ENCODE measurements at places on chromosomes 7 and 10.

DNA sequence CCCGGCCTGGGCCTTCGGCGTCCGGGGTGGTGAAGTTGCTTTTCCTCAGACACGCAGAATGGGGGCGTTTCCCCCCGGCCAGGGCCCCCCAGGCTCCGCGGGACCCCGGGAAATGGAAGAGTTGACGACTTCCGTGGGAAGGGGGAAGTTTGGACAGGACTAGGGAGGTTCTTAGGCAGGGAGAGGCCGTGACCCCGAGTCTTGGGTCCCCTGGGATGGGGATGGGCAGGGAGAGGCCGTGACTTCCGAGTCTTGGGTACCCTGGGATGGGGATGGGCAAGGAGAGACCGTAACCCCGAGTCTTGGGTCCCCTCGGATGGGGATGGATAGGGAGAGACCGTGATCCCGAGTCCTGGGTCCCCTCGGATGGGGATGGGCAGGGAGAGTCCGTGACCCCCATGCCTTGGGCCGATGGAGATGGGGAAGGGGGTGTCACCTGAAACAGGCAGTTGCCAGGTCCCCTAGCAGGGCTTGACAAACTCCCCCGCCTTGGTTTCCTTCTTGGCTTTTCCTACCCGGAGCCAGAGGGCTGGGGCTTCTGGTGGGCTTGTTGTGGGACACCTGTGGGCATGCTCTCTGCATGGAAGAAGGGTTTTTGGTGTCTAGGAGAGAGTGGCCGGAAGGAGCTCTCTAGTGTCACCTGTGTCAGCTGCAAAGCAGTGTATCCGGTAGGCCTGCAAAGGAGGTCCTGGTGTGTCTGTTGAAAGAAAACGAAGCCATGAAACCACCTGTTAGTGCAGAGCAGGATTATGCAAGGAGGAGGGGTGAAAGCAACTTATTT is 1.1 kb downstream of the TRRAP start:
- DNase-seq = peak; percentile 76

GRCh38 chr10:93121311-93121710 is 47.6 kb downstream of the CYP26A1 start:
- no peak for DNase-seq

DNA sequence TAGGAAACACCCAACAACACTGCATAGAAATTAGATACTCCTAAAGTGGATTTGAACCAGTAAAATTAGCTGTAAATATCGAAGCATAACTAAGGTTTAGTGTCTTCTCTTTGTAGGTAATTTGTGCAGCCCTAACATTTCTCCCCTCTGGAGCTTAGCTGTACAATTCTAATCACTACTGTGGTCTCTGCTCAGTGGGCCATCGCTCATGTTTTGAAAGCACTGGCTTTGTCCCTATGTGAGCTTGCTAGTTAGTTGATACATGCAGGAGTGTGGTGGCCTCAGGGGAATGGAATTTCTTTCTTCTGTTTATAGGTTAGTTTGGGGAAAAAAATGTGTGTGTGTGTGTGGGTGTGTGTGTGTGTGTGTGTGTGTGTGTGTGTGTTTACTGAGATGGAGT is 373.1 kb downstream of the DPP6 start:
- no peak for DNase-seq

GRCh38 chr7:31665546-31665945 is 21.5 kb upstream of the PPP1R17 start:
- DNase-seq = no peak

- no peak for DNase-seq
These were observed 405.7 kb downstream of the INHBA start for GRCh38 chr7:41297166-41297565.

- DNase-seq = no peak
These were observed 234.7 kb upstream of the MDFIC start for GRCh38 chr7:114687238-114687637.

GRCh38 chr7:66110856-66111255 is 3.8 kb upstream of the CRCP start:
- no peak for DNase-seq
